ENCODE measurements at places on chromosomes 1 and 21.

DNA sequence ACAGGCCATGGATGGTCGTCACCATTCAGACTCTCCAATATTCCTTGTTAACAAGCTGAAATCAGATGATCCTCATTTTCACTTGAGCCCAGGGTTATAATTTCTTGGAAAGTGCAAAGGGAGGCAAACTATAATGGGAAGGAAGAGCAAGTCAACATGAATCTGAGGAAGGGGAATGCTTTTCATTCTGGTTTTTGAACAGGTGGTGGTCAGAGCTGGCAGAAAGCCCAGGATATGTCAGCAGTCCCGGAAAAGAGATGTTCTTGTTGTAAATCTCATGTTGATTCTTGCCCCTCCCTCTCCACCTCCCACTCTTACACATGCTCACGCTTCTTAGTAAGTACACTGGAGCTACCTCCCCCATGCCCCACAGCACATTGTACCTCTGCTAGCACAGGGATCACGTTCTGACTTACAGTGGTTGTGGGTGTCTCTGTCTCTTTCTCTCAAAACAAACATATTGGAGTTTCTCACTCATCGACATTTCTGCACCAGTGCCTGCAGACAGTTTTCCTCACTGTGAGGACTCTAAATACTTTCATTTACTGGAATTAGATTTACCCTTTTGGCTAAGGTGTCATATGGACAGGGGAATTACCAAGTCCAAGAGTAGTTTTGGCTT lies 77.6 kb downstream of the XCL2 start:
- DNase-seq, result peak; percentile 95

GRCh38 chr1:61287734-61288133 lies 205.4 kb downstream of the NFIA start:
- DNase-seq, result no peak

DNA sequence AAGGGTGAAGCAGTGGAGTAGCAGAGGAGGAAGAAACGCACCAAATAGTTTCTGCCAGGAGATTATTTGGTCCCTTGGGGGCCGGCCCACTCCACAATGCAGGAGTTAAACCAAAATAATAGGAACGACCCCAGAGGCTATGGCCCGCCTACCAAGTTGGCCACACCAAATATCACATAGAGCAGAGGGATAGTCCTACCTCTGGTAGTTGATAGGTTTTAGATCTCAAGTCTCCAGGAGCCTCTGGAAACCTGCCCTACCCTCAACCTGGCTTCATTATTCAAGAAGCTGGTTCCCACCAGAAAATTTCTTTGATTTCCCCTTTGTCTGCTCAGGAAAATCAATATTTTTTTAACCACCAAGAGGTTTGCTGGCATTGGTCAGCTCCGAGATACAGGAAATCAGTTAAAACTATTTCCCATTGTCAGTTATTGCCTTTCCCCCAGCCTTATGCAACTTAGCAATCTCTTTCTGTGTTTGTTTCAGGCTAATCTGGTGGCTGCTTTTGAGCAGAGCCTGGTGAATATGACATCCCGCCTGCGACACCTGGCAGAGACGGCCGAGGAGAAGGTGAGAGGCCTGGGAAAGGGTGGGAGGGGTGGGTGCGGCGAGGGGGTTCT lies 35.5 kb upstream of the IPO9 start:
- no peak for DNase-seq

- peak; percentile 58 for DNase-seq
Observed at GRCh38 chr21:36966821-36967768, 626 bp upstream of the HLCS start.

DNA sequence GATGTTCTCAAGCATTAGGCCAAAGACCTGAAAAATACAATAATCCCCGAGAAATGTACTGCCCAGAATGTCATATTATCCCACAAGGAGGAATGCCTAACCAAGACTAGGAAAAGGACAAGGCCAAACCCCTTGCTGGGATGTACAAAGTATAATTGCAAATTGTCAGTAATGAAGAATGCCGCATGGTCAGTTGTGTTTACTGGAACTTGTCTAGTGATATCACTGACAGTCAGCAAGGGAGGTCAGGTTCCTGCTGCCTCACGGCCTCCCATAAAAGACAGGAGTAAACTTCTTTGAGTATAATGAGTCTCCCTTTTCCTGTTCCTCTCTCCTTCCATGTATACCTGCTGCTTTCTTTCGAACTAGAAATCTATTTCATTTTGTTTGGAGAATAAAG lies 222.8 kb downstream of the RHOU start:
- DNase-seq, result no peak

- no peak for DNase-seq
Observed at GRCh38 chr1:110433213-110433612, 17.7 kb upstream of the PROK1 start.

GRCh38 chr1:103371234-103371633 lies 154.3 kb upstream of the RNPC3 start:
- DNase-seq, result no peak

DNA sequence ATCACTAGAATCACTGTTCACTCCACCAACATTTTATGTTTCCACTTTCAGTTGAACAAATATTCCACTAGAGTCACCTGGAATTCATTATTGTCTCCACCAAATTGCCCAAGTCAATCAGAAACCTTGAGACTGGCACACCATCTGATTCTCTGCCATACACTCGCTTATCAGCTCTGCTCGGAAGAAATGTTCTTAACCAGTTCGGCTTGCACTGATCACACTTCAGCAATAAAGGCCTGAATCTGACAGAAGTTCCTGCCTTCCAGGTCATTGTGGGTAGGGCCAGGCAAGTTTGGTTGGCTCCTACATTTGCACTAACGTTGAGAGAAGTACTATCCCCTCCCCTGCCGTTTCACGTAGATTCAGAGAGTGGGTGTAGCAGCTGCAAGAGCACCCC lies 10.0 kb downstream of the TPM3 start:
- DNase-seq, result no peak

- no peak for DNase-seq
Observed at GRCh38 chr1:36888811-36889477, 145.4 kb downstream of the GRIK3 start.

GRCh38 chr1:13775916-13776315 lies 75.9 kb downstream of the PRDM2 start:
- DNase-seq, result no peak

DNA sequence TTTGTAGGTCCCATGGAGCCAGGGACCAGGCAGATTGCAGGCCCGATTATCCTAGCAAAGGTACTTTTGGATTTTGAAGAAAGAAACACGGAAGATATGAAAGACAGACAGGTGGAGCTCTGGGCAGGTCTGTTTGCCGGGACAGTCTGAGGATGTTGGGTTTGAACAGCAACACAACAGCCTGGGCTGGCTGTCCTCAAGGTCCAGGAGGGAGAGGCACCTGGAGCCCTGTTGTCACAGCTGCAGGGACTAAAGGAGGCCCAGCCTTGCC lies 14.6 kb downstream of the H6PD start:
- DNase-seq, result no peak

DNA sequence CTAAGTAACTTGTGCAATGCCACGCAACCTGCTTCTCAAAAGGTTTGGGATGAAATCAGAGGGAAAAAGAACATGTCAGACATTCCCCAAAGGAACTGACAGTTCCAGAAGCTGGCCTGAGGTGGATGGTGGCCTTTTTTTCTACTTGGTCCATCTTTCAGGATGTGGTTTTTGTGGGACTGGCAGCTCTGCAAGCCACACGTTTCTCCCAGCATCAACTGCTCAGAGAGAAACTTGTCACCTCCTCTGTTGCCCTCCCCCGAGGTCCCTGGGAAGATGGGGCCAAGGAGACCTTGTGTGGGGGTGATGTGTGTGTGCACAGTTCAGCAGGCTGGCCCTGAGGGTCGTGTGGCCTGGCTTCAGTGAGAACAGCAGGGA lies 2.5 kb upstream of the DHRS3 start:
- no peak for DNase-seq

DNA sequence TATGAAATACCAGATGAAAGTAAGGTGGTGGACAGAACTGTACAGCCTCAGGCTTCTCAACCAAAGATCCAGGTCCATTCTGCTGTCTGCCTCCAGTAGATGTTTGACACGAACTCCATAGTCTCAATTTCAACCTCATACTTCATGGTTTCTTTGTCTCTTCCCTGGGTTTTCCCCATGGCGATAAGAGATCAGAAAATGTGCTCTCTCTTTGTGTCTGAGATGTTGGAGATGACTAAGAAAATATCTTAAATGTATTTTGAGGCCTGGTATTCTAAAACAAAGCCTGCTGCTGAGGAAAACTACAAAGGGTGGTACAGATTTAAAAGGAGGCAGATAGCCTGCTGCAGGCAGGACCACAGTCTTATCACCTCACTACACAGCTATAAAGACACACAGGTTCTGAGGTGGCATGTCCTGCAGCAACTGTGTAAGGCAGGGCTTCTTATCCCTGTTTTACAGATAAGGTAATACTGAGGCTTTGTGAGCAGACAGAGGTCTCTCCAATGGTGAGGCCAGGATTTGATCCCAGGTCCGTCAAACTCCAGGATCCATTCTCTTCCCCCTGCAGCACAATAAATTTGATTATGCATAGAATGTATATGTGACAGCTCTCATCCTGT lies 40.0 kb upstream of the CACNA1E start:
- DNase-seq, result no peak

GRCh38 chr1:117967477-117967876 lies 37.9 kb downstream of the WDR3 start:
- no peak for DNase-seq

DNA sequence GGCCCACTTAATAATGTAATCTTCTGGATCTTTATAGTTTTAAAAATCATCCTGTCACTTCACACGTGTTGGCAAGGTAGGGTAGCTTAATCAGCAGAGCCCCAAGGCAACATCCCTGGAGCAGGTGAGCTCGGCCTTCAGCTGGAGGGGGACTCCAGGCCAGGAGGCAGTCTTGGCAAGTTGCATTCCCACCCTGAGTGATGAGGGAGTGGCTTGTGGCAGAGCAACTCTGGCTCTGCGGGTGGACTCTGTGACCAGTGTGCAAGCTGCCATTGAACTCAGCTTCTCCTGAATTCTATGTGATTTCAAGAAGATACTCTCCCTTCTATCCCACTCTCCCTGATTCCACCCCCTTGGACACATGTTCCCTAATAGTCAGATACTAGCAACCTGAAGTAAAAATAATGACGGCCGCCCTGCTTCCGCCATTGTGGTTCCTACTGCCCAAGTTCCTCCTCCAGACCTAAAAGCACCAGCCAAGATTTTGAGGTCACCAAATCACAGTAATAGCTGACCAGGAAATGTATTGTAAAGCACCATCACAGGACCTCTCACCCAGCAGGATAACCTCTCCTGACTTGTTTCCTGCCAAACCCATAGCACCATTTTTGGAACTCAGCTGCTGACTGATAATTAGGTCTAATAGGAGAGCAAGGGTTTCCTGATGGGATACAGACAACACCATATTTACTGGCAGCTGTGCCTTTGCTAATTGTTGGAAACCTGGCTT lies 11.5 kb upstream of the LYST start:
- no peak for DNase-seq

GRCh38 chr1:18962121-18962721 lies 5.7 kb upstream of the IFFO2 start:
- no peak for DNase-seq

DNA sequence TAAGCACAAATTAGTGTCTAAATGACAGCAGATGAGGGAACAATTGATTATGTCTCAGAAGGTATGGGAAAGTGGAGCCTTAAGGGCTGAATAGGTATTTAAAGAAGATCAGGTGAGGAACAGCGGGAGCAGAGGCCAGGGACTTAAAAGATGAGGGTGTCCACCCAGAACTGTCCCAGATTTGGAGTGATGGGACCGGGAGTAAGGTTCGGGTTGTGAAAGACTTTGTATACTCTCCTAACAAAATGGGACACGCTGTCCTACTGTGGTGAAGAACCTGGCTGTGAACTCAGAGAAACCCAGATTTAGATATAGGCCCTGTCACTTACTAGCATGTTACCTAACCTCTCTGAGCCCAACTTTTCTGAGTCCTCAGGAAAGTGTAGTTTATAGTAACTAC lies 140.6 kb downstream of the C1orf21 start:
- DNase-seq, result no peak

DNA sequence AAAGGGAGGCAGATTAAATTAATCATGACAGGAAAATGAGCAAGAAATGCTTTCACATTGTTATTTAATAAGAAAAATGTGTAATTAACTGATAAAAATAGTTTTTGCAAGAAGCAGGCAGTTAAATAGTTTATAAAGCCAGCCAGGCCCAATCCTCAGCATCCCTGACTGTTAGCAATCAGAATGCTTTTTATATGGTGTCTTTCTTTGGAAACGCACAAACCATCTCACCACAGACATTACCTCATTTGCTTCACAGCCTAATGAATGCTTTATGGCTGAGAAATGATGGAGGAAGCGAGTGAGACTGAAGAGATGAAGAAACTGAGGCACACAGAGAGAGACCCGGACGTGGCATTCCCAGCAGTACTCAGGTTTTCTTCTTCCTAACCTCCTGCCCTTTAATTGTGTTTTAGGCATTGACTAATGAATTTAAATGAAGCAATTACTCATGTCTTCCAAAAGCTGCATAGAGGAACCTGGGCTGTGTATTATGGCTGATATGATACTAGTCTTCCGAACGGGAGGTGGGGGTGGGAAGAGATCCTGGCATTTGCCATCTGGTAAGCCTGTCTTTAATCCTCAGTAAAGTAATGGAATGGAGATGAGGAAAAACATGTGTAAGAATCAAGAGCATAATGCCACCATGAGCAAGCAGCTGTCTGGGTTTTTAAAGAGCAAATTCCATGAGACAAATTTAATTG lies 116.1 kb upstream of the LMO4 start:
- DNase-seq, result no peak

- no peak for DNase-seq
Observed at GRCh38 chr1:78223417-78224215, 177.8 kb downstream of the GIPC2 start.

DNA sequence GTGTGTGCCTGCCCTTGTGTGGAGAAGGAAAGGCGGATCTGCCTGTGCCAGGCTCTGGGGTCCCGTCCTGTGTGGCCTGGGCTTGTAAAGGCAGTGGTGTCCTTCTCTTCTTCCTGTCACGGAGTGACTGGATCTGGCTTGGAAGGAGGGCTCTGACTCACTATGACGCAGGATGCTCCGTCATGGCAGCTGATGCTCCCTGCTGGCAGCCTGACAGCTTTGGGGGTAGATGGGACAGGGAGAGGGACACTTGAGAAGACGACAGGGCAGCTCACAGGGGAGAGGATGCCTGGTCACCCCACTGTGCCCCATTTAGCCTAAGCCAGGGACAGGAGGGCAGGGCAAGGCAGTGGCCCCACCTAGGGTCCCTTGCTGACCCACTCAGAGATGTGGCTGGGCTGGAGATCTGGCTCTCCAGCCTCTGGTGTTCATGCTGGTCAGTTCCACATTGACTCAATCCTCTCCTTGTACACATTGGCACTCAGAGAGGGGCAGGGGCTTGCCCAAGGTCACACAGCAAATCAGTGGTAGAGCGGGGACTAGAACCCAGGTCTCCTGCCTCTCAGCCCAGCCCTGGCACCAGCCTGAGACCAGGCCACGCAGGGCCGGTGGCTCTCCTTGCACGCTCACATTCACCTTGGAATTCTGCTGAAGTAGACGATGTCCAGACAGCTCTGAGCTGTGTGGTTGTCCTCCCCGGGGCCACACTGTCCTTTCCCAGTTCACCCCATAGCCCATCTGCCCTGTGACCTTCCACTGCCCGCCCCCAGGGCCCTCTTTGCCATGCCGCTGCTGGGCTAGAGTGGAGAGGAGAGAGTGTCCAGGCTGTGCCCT lies 2.8 kb upstream of the FAM131C start:
- DNase-seq, result no peak

Data from NCI-H345 (cell line).